ENCODE measurements at places on chromosomes 7 and 10.

GRCh38 chr10:123526356-123527064 is 139.6 kb upstream of the GPR26 start:
- DNase-seq, result no peak

GRCh38 chr10:81068460-81068859 is 530.8 kb downstream of the SH2D4B start:
- DNase-seq, result no peak

GRCh38 chr10:79029478-79030390 is 39.0 kb upstream of the ZMIZ1 start:
- no peak for DNase-seq

- no peak for DNase-seq
These were observed 561.7 kb downstream of the GATA3 start for GRCh38 chr10:8616166-8616565.

GRCh38 chr7:83947260-83947659 is 247.3 kb downstream of the SEMA3A start:
- DNase-seq, result no peak

DNA sequence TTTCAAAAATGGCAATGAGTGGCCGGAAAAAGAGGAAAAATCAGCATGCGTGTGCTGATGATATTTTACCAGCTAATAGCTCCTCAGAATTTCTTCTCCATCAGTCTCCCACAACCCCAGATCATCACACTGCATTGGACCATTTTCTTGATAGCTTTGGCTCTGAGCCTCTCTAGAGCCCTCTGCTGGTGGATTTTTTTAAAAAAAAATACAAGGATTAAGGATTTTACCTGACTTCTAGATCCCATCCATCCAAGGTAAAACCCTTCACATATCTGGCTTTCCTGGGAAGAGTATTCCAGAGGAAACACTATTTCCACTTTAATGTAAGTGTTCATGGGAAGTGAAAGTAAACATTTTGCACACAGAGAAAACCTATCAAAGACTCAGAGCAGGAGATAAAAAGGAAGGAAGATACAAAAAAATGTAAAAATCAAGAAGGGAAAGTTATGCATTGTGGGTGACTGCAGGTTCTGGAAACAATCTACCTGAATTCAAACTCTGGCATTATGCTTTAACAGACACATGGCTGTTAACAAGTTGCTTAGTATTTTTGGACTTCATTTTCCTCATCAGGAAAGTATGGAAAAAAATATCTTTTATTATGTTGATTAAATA is 380.9 kb downstream of the LRRTM3 start:
- no peak for DNase-seq

DNA sequence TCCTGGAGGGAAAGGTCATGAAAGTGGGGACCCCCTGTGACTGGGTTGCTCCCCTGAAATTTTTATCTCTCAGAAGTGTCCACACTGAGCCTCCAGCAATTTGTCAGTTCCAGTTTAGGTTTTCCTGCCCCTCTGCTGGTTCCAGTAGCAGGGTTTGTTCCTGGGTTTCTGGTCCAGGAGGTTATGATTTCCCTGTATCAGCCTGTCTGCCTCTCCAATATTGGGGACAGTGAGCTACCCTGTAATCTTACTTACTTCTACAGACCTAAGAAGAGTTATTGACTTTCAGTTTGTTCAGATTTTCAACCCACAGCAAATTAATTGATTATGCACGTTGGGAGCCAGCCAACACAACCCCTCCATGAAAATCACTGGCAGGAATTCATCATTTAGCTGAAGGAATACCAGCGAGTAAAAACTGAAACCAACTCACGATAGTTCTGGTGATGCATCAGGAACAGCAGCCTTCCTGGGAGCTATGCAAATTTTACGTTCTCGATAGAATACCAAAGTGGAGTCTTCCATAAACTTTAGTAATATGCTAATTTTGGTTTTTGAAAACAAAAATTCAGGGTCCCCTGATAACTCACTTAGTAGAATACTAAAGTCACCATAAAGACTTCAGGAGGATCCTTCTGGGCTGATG is 31.3 kb upstream of the IL15RA start:
- no peak for DNase-seq

DNA sequence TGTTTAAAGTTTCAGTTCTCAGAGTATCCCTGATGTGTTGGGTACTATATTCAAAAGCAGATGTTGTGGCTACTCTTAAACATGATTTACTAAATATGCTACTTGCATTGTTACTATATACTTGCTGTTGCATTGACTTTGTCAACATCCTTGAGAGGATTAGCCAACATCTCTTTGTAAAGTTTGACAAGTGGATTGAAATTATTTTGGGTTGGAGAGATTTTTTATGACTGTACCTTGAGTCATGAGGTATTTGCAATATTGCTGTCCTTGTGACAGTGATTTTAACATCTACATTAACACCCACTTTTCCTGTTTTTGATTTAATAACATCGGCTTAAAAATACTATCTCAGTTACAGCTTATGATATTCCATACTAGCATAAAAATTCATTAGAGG is 31.9 kb downstream of the MRC1 start:
- DNase-seq, result no peak

- DNase-seq, result peak; percentile 63
These were observed 109.8 kb downstream of the SH3PXD2A start for GRCh38 chr10:103745341-103746247.

GRCh38 chr10:30565449-30565848 is 64.1 kb downstream of the LYZL2 start:
- no peak for DNase-seq

DNA sequence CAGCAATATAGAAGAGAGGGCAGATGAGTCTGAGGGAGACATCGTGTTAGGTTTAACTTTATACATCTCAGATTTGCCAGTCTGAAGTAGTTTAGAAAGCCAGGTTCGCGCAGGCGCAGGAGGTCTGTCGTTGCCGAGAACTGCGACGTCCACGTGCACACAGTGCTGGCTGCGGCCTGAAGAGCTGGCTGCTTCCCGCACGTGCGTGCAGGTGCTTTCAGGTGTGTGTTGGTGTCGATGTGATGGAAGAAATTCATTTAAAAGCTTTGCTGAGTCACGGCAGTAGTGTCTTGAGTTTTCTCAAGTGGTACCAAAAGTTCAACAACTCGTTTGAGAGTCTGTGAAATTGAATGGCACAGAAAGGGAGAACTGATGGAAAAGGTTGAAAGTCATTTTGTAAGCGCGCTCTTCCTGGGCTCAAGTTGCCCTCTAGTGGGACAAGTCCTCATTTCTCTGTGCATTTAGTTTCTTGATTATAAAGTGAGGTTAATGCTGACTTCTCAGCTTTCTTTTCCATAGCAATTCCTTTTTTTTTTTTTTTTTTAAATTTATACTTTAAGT is 18.6 kb downstream of the WDR37 start:
- DNase-seq, result no peak

DNA sequence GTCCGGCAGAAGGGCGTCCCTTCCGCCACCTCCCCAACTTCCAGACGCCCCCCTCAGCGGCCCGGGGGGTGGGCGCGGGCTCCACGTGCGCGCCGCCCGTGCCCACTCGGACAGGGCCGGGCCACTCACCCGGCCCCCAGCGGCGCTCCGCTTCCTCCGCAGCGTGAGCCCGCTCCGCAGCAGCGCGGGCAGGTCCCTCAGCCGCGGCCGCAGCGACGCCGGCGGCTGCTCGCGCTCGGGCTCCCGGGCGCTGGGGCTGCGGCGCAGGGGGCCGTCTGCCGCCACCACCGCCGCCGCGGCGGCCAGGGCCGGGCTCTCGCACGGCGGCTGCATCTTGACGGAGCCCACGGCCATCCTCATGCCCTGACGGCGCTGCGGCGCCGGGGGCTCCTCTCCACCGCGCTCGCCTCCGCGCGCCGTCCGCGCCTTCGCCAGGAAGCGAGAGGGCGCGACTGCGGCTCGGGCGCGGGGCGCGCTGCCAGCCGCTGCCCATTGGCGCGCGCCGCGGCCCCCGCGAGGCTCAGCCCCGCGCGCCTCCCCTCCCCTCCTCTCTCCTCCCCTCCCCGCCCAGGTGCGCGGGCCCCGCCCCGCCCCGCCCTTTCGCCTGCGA is at the start of gene RAPGEF5:
RAPGEF5 (minus strand) TSS at position 454 of the 610 bp plus-strand sequence; CDS start at position 360, 94 bp downstream.
- peak; percentile 8 for DNase-seq

GRCh38 chr7:75772081-75773077 is at the start of gene CCL26:
Gene CCL26, minus strand, starts transcription at chr7:75772211. Its CDS starts 35 bp downstream, at chr7:75772176.
- DNase-seq, result no peak

GRCh38 chr10:86355571-86356038 is 11.0 kb downstream of the GRID1 start:
- no peak for DNase-seq

DNA sequence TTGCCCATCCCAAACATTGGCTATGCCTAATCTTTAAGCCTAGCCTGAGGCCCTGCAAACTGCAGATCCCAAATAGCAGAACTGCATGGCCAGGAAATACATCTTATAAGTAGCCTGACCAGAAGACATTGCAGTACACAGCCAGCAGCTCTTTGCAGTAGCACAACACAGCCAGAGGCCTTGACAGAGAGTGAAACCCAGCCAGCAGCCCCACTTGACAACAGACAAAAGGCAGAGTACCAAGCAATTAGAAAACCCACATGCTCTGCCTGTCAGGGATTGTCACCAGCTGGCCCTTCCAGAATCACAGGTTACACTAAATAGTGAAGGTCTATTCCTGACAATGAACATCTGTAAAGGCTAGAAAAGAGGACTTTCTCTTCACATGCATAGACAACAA is 242.8 kb upstream of the TMEM72 start:
- DNase-seq, result no peak

DNA sequence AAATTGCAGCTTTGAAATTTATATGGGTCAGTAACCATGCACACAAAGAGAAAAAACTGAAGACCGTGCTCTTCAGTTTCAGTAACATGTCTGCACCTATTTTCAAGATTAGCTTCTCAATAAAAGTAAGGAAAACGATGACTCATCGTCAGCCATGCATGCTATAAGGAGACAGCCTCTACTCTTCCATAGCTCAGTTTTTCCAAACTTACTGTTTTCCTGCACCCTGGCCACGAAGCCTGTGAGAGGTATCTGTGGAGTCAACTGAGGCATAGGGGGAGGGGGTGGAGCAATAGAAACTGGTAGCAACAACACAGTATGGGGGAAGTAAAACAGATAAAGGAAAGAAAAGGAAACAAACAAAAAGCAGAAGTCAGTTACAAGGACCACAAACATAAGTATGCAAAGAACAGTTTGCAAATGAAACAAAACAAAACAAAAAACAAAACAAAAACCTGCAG is 58.0 kb downstream of the PDSS1 start:
- no peak for DNase-seq

DNA sequence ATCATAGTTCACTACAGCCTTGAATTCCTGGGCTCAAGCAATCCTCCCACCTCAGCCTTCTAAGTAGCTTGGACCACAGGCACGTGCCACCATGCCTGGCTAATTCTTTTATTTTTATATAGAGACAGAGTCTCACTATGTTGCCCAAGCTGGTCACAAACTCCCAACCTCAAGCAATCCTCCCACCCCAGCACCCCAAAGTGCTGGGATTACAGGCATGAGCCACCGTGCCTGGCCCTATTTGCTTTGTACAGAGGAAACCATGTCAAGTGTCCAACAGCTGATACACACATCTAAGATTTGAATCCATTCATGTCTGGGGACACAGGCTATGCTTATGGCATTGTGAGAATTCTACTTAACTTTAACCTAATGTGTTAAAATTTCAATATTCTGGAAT is 29.9 kb upstream of the MPP7 start:
- no peak for DNase-seq

DNA sequence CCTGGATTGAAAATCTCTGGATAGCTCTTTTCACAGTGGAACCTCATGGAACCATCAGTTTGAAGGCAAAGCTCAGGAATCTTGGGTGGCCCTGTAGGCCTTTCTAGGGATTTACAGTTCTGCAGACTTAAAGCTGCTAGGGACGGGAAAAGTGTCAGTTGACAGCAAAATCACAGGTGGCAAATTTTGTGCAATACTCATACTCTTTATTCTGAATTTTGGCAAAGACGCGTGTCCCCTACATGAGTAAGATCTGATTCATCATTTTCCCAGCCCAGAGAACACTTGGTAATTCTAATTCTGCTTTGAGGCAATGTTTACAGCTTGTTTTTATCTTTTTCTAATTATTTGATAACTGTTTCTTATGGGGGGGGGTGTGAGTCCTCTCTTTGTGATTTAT is 3.6 kb downstream of the LRRC17 start:
- DNase-seq, result no peak

DNA sequence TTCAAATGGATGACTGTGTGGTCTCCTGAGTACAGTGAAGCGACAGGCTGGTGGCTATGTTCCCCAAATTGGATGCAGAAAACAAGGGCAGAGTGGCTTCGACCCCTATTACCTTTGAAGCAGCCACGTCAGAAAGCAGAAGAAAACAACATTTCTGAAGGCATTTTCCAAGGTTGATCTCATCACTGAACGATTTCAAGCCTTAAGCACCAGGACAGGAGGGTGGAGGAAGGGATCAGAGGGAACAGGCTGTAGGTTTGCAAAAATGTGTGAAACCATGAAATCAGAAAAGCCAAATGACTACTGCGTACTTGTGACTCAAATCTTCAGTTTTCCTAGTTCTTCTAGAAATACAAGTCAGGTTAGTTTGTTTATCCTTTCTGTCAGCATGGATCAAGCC is 181.0 kb upstream of the TMEM106B start:
- DNase-seq, result no peak

GRCh38 chr7:142303650-142304049 is 45.8 kb upstream of the PRSS58 start:
- DNase-seq, result no peak

GRCh38 chr7:88431882-88432281 is 125.2 kb upstream of the STEAP4 start:
- no peak for DNase-seq

GRCh38 chr10:86668297-86669165 is at the start of gene LDB3:
Gene LDB3, plus strand, starts transcription at chr10:86668511. Its CDS starts 181 bp downstream, at chr10:86668692.
- no peak for DNase-seq

DNA sequence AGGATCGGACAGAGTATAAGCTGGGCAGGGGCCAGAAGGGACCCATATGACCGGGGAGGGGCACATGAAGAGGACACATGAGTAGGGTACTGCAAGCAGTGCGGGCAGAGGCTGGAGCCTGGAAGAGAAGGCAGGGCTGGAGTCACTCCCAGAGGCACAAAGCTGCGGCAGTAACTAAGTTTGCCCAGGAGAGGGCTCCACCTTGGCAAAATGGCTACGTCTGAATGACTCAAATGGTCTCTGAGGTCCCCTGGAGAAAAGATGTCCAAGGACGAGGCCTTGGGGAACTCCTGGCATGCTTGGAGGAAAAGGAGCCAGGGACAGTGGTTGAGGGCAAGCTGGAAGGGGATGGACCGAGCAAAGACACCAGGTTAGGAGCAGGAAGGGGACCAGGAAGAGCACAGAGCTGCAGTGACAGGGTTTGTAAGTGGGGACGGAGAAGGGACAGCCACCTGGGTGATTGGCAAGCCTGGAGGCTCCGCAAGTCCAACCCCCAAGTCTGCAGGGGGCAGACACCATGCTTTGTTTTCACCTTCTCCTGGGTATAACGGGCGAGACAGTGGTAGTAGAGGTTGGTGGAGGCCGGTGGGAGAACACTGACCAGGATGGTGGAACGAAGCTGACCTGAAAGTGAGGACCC is 43.1 kb upstream of the LBX1 start:
- peak; percentile 67 for DNase-seq

All from stimulated activated CD4-positive, alpha-beta T cell treated with anti-CD3 and anti-CD28 coated beads, TNF-alpha, amount 100 ng/mL, for 24 hours (primary cell).